HFFc6 (cell line): ENCODE measurements at places on chromosomes 12 and 14.
A peak's percentile ranks its signal among the peaks of the same experiment; 100 is the strongest.

DNA sequence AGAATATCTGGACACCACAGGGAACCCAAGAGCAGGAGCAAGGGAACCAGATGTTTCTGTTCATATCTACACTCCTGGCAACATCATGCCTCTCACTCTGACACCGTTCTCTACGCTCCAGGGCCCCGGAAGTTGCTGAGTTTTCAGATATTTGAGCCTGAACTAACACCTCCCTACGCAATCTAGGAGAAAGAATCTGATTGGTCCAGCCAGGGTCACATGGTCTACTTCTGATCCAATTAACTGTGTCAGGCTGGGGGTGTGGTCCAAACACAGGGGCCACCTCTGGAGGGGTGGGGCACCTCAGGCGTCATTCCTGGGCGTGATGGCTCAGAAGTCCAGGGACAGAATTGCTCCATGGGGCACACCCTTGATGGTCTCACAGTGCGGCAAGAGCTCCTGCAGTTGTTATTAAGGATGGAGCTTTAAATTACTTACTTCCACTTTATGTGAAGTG is 165.5 kb downstream of the PTPN11 start:
- DNase-seq, result no peak

GRCh38 chr12:50249464-50250182 is 33.7 kb downstream of the LIMA1 start:
- DNase-seq, result no peak

- no peak for DNase-seq
These were observed 1.8 kb upstream of the SP1 start for GRCh38 chr12:53378222-53378621.

- peak; percentile 97 for DNase-seq
These were observed 28.8 kb upstream of the BHLHE41 start for GRCh38 chr12:26153421-26154154.

DNA sequence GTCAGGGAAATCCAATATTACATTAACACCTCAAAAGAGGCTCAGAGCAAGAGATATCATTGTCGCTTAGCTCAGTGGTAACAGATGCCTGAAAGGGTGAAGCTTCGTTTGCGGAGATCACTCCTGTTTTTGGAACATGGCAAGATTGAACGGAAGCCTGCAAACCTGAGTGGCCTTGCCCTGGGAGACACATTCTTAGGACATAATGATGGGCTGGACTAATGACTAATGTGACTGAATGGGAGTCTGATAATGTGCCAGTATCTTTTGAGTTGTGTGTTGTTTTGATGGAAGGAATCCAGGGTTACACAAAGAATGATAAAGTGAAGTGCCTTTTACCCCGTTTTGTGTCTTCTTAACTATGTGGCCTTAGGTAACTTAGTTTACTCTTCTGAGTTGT is 109.3 kb upstream of the IFNG-AS1 start:
- DNase-seq, result no peak

DNA sequence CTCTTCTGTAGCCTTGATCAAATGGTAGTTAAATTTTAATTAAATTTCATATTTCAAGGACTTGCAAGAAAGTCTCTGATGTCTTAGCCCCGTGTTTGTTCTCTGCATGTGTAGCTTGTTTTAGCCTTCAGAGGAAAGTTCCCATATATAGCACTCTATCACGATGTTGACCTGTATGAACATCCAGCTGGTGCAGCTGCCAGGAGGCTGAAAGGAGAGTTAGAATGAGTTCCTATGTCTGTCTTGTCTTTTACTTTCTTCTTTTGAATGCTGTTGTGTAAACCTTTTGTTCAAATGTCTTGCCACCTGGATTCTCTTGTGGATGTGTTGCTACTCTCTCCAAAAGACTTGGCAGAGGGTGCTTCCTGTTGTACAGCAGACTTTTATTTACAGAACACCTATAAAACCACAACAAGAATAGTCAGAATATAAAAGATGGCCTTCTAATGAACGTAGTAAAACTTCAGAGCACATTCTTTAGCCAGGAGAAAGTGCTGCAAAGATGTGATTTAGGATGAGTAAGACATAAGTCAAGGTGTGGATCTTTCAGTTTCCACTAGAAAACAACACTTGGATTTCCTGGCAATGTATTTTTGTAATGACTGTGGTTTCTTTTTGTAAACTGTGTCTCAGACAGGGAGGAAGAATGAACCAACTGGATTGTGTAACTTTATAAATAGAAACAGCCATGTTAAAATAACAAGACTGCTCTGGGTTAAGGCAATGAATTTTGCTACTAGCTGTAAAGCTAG is 17.2 kb downstream of the NAV3 start:
- DNase-seq, result peak; percentile 81

DNA sequence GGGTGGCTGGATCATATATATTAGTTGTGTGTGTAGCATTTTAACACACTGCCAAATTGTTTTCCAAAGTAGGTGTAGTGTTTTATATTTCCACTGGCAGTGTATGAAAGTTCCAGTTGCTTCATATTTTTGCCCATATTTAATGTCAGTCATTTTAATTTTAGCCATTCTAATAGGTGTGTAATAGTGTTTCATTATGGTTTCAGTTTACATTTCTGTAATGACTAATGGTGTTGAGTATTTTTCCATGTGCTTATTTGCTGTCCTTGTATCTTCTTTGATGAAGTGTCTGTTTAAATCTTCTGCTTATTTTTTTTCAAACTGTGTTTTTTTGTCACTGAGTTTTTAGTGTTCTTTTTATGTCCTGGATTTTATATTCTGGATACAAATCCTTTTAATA is 8.7 kb downstream of the TBC1D15 start:
- DNase-seq, result no peak

GRCh38 chr14:96502621-96503305 is 581 bp downstream of the PAPOLA start:
- DNase-seq, result peak; percentile 3

GRCh38 chr14:83208341-83208740 is 1674.7 kb upstream of the SEL1L start:
- no peak for DNase-seq

DNA sequence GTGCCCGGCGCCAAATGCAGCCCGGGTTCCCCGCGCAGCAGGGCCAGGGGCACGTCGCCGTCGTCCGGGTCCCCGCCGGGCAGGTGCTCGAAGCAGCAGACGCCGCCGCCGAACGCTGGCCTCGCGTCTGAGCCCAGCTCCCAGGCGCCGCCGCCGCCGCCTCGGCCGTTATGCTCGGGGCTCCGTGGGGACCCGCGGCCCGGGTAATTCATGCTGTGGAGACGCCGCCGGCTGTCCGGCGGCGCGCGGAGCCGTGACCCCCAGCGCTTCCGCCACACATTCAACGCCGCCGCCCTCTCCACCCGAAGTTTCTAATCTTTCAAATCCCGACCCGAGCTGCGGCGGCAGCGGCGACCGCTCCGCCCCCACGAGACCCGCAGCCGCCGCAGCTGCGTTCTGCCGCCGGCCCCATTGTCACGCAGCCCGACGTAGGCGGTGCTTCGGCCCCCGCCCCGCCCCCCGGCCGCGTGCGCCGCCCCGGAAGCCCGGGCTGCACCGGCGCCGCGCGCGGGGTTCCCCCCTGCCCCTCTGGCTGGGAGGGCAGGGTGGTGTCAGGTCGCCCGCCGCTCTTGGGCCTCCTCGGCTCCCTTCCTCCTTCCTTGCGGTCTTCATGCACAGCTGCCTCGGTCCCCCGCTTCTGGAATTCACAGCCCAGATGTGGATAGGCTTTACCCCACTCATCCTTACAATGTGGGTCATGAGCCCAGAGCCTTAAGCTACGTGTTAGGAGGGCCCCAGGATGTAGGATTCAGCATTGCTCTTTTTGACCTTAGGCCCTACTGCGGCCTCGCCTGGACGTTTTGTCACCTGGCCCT is at the start of gene DDHD1:
Gene DDHD1, minus strand, starts transcription at position 437 of the 815 bp plus-strand sequence. Its CDS starts 225 bp downstream, at position 212.
- DNase-seq, result peak; percentile 29

- no peak for DNase-seq
These were observed 21.1 kb upstream of the AKAP6 start for GRCh38 chr14:32307881-32308582.

- no peak for DNase-seq
These were observed 607 bp downstream of the OS9 start for GRCh38 chr12:57694459-57695019.

GRCh38 chr14:59707778-59708561 is 131.4 kb upstream of the CCDC175 start:
- DNase-seq, result no peak

- DNase-seq, result no peak
These were observed 36.3 kb downstream of the LGMN start for GRCh38 chr14:92711976-92712653.

- DNase-seq, result no peak
These were observed 288.6 kb upstream of the NPAS3 start for GRCh38 chr14:32650030-32650429.

GRCh38 chr14:100891051-100891450 is 12.5 kb downstream of the RTL1 start:
- no peak for DNase-seq

DNA sequence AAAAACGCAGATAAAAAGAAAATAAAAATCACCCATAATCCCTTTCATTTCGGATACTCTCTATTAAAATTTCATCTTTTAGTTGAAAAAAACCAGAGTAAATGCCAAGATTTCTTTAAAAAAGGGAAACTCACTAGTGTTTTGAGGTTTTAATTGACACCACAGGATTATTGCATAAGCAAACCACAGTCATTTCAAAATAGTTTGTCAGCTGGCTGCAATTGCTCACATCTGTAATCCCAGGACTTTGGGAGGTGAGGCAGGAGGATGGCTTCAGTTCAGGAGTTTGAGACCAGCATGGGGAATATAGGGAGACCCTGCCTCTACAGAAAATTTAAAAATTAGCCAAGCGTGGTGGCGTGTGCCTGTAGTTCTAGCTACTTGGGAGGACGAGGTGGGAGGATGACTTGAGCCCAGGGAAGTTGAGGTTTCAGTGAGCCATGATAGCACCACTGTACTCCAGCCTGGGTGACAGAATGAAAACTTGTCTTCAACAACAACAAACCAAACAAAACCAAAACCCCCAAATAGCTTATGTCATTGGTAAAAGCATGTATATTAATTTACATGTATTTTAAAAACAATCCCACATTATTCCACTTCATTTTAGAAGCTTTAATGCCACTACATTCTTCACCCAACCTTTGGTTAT is 48.8 kb downstream of the SYNE2 start:
- peak; percentile 4 for DNase-seq

DNA sequence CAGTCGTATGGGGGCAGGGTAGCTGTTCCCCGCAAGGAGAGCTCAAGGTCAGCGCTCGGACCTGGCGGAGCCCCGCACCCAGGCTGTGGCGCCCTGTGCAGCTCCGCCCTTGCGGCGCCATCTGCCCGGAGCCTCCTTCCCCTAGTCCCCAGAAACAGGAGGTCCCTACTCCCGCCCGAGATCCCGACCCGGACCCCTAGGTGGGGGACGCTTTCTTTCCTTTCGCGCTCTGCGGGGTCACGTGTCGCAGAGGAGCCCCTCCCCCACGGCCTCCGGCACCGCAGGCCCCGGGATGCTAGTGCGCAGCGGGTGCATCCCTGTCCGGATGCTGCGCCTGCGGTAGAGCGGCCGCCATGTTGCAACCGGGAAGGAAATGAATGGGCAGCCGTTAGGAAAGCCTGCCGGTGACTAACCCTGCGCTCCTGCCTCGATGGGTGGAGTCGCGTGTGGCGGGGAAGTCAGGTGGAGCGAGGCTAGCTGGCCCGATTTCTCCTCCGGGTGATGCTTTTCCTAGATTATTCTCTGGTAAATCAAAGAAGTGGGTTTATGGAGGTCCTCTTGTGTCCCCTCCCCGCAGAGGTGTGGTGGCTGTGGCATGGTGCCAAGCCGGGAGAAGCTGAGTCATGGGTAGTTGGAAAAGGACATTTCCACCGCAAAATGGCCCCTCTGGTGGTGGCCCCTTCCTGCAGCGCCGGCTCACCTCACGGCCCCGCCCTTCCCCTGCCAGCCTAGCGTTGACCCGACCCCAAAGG is 804 bp downstream of the GAPDH start:
- DNase-seq, result peak; percentile 74

DNA sequence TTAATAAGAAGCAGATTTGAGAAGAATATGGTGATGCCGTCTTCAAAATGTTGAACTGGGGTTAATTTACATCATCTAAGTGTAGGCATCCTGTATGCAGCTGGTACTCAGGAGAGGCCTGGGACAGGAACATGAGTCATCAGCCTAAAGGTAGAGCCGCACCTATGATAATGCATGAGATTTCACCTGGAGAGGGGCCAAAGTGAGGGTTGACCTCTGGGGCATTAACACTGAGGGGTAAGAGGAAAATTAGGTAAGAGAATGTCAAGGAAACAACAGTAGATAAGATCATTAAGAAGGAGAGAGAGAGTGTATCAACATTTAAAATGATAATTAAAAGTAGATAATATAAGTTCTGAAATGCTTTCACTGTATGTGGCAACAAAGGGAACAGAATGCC is 20.2 kb upstream of the SSTR1 start:
- no peak for DNase-seq

GRCh38 chr12:94427501-94428381 is 31.9 kb downstream of the CEP83 start:
- DNase-seq, result peak; percentile 43

GRCh38 chr14:93266127-93266526 is 59.1 kb downstream of the UBR7 start:
- no peak for DNase-seq

DNA sequence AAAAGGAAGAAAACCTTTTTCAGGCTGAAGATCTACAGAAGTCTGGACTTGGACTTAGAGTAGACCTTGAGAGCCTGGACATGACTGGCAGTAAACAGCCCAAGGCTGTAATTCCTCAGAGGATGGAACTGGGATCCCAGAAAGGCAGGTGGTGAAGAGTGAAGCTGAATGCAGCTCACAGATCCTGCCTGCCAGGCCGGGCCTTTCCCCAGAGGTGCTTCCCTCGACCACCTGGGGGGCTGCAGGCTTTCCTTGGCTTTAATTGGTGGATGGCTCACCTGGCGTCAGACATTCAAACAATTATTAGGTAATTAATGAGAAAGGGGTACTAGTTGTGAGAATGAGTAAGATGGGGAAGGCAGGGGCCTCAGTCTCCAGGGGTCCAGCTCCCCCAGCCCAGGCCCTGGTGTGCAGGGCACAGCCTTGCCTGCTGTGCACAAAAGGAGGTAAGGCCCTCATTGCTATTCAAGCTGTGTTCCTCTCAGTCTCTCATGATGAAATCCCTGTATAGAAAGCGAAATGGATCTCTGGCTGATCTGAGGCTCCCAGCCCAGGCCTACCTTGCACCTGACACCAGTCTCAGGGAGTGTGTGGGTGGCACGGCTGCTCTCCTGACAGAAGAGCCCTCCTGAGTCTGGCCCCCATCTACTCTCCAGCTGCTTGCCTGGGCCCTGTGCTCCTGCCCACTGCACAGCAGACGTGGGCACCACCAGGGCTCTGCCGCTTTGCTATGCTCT is 63.0 kb upstream of the TCL1A start:
- DNase-seq, result no peak

- DNase-seq, result no peak
These were observed 51.2 kb downstream of the PITPNM2 start for GRCh38 chr12:123099560-123100192.

DNA sequence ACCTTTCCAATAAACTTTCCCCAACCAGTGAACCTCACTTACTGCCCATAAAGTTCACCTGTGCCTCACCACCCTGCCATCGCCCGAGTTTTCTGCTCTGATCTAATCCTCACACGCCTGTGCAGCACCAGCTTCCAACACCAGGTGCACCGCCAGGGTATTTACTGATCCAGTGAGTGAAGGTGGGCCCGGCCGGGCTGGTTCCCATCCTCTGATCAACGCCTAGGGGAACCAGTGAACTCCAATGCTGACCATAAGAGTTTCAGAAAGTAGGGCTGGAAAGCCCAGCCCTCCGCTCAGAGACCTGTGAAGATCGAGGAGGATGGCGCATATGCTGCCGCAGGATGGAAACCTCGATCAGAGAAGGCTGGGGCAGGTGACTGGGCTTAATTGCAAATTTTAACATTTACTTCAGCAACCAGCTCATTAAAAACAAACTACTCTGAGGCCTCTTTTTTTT is 685 bp upstream of the MYL6B start:
- no peak for DNase-seq

GRCh38 chr12:7716381-7716780 is 5.1 kb downstream of the DPPA3 start:
- peak; percentile 2 for DNase-seq
